ENCODE measurements at places on chromosomes 5 and 9.

GRCh38 chr5:151454166-151454565, 6.8 kb downstream of the SLC36A1 start:
- DNase-seq, result no peak

DNA sequence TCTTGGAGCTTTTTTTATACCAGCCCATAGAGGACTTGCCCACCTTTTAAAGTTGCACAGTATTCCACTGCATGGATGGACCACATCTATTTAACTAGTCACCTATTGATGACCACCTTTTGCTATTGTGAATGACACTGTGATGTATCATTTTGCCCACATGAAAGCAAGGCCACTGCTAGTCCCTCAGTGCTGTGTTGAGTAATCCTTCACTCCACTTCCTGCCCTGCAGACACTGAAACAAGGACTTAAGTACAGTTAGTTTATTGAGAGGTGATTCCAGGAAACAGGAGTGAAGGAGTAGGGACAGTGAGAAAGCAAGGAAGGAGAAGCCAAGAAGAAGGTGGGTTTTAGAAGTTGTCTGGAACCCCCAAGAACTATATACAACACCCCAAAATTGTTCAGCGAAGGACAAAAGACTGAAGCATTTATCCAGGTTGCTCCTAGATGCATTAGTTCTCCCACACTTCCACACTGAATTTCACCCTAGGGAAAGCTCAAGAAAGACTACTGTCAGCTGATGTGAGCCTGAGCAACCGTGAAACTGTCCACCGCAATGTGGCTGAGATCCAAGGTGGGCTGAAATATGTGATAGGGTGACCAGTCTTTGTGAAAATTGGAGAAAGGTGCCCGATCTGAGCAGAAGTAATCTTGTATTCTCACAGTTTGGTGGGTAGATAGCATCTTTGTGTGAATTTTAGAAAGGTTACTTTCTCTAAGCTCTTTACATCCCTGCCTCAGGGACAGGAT, 45.2 kb upstream of the ANKRD31 start:
- no peak for DNase-seq

- DNase-seq, result no peak
Observed at GRCh38 chr9:131432597-131433301, 38.9 kb downstream of the PRRC2B start.

DNA sequence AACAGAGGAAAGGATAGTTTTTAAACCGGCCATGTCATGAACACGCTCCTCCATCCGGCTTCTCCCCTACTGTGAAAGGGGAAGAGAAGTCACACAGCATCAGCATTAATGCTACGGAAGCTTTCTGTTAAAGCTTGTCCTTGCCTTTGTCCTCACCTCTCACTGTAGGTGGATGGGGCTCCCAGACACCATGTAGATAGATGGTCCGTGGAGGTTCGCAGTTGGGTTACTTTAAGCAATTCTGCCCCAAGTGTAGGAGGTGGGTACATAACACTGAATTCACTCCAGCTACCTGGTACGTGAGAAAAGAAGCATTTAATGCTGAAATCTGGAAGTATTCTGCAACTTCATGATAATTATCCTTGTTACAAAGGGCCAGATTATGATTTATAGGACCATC, 165.8 kb downstream of the BAAT start:
- DNase-seq, result no peak

DNA sequence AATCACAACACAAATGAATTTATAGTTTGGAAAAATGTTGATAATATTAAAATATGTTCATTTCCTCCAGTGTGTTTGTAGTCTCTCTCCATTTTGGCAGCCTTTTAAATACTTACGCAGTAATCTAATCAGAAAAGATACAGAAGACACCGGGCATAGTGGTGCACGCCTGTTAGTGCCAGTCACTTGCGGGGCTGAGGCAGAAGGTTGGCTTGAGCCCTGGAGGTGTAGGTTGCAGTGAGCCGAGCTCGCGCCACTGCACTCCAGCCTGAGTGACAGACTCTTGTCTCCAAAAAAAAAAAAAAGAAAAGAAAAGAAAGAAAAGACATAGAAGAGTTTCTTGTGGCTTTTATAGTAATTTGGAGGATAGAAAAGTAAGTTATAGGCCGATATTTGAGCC, 41.9 kb downstream of the NDFIP1 start:
- no peak for DNase-seq

GRCh38 chr9:124279531-124280175, 21.9 kb downstream of the NEK6 start:
- DNase-seq, result no peak

DNA sequence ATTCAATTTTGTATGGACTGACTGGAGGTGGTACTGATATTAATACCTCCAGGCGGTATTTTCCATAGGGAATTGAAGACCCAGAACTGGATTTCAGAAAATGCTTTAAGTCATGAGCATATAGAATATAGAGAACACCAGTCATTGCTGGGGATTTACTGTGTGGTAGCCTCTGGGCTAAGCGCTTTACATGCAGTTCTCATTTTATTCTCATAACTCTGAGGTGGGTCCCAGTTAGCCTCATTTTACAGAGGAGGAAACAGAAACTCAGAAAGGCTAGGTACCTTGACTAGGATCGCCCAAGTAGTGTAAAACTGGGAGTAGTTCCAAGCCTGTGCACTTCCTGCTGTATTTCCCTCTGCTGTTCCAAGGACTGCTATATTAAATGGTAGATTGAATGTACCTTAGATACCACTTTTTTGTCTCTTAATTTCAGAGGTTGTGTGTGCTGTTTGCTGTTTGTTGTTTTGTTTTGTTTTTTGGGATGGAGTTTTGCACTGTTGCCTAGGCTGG, 13.8 kb downstream of the SLC44A1 start:
- no peak for DNase-seq

DNA sequence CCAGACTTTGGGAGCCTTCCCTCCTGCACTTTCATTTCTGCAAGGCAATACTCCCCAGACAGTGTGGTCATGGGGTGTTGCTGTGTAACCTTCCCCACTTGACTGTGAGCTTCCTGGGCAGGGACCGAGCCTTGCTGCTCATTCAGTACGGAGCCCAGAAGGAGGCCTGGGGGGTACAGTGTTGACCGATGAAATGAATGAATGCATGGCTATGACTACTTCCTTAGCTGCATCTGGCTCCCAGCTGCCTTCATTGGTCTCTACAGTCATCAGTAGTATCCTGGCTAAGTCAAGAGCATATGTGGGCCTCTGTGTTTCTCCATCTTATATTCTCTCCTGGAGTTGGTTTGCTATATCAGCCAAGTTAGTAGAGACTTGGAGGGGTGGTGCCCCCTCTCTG, 9.9 kb downstream of the FRMPD1 start:
- DNase-seq, result no peak

GRCh38 chr5:89425062-89425461, 542.1 kb upstream of the MEF2C start:
- DNase-seq, result no peak

- no peak for DNase-seq
Observed at GRCh38 chr5:137055271-137055872, 443.8 kb downstream of the SPOCK1 start.

- no peak for DNase-seq
Observed at GRCh38 chr5:143673676-143674468, 138.1 kb upstream of the HMHB1 start.

DNA sequence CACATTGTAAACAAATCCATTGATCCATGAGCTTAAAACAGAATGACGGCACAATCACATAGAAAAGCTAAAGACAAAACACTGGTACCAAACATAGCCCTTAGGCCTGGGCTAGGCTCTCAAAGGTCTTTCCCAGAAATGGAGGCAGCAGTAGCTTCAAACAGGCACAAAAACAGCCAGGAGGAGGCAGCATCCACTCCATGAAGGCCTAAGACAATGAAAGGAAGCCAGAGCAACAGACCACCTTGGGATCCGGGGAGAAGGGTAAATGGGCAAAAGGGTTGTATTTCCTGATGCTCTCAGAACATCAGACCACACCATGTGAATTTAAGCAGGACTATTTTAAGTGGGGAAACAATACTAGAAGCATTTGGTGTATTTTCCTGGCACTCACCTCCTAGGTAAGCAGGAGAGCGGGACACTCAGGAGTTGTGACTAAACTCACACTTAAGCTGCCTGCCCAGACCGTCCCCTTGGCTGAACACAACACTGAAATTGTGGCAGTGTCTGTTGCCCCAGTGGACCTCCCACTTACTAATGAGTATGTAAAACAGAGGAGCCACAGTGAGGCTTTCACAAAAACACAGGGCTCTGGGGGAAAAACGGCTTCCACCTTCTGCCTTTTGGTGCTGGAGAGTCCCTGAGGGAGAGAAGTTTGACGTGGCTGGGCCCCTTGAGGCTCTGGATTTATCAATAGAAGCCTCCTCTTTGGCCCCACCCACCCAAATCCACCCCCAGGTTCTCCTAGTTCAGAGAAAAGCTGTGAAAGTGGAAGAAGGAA, 11.9 kb downstream of the GNPDA1 start:
- no peak for DNase-seq

DNA sequence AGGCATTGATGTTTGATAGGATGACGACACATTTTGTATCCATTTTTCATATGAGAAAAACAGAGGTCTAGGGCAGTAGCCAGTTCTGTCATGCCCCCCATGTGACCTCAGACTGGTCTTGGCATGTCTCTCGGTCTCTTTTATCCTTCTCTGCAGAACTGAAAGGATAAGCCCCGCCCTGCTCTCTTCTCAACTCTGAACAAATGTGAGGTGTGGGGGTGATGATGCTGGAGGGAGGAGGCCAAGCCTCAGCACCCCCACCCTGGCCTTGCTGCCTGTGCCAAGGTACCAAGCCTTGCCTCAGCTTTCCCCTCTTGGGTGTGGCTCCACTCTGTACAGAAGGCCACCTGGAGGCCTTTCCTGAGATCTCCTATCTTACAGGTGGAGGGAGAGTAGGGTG, 19.5 kb upstream of the CRB2 start:
- peak; percentile 71 for DNase-seq

DNA sequence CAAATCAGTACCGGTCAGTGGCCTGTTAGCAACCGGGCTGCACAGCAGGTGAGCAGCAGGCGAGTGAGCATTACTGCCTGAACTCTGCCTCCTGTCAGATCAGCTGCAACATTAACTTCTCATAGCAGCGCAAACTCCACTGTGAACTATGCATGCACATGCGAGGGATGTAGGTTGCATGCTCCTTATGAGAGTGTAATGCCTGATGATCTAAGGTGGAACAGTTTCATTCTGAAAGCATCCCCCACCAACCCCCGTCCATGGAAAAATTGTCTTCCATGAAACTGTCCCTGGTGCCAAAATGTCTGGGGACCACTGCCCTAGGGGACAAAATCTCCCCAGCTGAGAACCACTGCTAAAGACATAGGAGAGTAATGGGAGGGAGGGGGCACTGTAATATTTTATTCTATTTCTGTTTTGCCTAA, 51.1 kb downstream of the P4HA2 start:
- DNase-seq, result no peak

GRCh38 chr5:55320571-55320970, 12.8 kb downstream of the MTREX start:
- no peak for DNase-seq

- DNase-seq, result no peak
Observed at GRCh38 chr9:107562798-107563197, 73.2 kb upstream of the KLF4 start.

DNA sequence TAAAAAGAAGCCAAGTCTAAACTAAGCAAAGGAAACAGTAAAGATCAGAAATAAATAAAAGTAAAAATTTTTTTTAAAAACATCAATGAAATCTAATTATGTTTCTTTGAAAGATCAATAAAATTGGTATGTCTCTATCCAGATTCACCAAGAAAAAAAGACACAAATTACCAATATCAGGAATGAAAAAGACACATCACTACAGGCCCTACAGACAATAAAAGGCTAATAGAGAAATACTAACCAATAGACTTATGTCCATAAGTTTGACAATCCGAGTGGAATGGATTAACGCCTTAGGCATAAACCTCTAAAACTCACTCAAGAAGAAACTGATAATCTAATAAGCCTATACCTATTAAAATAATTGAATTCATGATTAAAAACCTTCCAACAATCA, 12.4 kb downstream of the BRD3OS start:
- DNase-seq, result no peak

- DNase-seq, result no peak
Observed at GRCh38 chr5:77259476-77259875, 49.0 kb downstream of the PDE8B start.

DNA sequence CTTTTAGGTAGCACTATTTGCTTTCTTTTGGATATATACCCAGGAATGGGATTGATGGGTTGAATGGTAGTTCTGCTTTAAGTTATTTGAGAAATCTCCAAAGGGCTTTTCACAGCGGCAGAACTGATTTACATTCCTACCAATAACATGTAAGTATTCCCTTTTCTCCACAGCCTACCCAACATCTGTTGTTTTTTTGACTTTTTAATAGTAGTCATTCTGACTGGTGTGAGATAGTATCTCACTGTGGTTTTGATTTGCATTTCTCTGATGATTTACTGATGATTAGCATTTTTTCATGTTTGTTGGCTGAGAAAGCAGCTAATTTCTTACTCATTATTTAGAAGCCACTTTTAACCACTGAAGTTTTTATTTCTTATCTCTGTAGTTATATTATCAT, 221.1 kb upstream of the ACTBL2 start:
- DNase-seq, result no peak

GRCh38 chr5:157651623-157652376, 438 bp downstream of the SOX30 start:
- peak; percentile 18 for DNase-seq

- no peak for DNase-seq
Observed at GRCh38 chr5:158451993-158452672, 593.2 kb upstream of the CLINT1 start.

DNA sequence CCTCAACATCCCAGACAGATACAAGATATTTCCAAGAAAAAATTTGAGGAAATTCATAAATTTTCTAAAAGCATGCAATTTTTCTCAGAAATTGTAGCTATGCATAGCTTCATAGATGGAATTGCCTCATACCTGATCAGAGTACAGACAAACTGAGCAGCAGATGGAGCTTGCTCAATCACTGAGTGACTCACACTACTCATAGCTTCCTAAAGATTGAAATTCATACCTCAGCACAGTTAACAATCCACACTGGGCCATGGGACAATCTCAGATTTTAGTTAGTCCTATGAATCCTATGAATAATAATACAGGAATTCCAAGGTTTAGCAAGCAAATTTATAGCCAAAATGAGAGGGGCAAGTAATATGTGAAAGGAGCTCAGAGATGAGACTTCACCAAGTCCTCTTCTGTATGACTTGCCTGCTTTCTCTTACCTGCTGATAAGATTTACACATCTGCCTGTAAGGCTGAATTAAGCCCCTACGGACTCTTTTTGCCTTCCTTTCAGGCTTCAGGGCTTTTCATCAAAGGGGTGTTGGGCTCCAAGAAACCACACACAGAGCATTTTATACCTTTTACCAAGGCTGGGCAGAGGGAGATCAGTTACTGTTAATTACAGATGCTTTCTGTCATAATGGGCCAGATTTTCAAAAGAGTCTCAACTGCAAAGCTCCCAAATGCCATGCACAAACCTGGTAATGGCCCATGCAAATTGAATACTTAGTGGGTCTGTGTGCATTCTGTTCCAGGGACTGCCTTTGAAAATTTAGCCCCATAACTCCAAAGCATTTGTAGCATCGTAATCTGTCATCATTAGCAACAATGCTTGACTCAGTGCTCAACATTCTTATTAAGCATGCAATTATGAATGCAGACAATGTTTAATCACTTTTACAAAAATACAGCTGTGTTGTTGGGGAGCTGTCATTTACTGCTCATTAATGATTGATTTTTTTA, 439.3 kb downstream of the DTWD2 start:
- DNase-seq, result no peak

Data from hematopoietic multipotent progenitor cell treated with erythropoietin and hydrocortisone succinate and interleukin-3 and kit ligand, for 15 days (in vitro differentiated cells).